ENCODE measurements at places on chromosomes 7 and 10.

DNA sequence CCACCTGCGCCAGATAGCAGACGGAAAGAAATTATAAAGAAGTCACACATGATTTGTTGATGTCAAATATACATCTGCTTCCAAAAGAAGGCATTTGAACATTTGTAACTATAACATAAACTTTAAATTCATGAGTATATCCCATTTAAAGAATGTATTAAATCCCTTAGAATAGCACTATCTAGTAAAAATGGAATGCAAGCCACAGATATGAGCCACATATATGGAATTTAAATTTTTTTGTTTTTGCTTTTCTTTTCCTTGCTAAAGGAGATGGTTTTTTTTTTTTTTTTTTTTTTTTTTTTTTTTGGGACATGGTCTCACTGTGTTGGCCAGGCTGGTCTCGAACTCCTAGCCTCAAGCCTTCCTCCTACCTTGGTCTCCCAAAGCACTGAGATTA lies 730.8 kb downstream of the PHTF2 start:
- no peak for DNase-seq

GRCh38 chr10:89458291-89458690 lies 43.9 kb downstream of the IFIT5 start:
- peak; percentile 80 for DNase-seq

- no peak for DNase-seq
These were observed 108.7 kb downstream of the ITIH5 start for GRCh38 chr10:7558036-7558435.

DNA sequence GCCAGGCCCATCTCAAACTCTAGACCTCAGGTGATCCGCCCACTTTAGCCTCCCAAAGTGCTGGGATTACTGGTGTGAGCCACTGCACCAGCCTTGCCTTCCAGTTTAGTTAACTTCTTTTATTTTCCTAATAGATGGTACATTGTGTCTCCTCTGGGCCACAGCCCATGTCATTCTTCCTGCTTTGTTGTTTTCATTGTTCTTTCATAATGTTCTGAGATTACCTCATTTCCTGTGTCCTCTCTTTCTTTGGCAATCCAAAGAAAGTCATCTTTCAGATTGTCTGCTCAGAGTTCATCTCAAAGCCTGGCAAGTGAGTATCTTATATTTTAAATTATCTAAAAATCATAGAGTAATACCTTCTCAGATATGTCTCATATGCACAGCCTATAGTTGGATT lies at the start of gene OLAH:
Gene OLAH (plus strand): TSS at position 270 of the 400 bp plus-strand sequence. CDS start 3,346 bp downstream, outside the sequence.
- DNase-seq: no peak

DNA sequence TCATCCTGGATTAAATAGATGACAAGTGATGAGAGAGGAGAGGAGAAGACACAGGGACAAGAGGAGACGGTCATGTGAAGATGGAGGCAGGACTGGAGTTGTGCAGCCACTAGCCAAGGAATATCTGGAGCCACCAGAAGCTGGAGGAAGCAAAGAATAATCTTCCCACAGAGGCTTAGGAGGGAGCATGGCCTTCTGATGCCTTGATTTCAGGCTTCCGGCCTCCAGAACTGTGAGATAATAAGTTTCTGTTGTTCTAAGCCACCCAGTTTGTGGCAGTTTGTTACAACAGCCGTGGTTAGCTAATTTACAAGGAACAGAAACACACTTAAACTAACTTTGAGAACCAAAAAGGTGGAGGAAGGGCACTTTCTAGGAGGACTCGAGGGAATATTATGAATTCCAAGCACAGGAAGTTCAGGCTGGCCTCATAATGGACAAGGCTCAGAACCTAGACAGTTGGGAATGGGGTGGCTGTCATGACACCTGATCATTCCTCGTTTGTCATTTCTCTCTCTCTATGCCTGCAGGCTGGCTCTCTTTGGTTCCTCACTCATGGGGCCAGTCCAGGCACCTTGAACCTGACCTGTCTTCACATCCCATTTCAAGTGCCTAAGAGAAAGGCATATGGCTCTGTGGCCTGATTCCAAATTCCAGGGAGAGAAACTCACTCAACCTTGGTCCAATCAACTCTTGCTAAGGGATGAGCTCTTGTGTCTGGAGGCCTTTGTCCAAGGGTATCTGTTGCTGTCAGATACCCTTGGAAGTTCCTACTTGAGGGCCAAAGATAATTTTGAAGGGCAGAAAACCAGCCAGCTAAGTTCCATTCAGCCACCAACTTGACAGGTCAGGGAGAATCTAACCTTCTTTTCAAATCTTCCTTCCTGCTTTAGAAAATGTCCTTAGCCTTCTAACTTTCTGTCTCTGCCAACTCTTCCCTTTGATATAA lies 33.5 kb upstream of the PDZD8 start:
- DNase-seq: no peak

- no peak for DNase-seq
These were observed 179.3 kb downstream of the ABCA13 start for GRCh38 chr7:48350515-48350914.

DNA sequence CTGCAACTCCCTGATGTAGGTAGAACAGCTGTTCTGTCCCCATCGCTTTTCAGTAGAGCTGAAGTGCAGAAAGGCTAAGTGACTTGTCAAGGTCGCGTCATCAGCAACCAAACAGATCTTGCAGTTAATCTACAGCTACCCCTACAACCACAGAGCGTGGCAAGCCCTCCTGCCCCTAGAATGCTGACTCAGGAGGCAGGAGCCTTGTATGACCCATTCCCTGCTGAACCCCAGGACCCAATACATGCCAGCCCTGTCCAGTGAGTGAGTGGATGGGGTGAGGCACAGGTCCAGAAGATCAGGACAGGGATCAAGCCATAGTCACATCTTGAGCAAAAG lies 26.6 kb upstream of the GJD4 start:
- no peak for DNase-seq

- DNase-seq: no peak
These were observed 102.0 kb downstream of the VIPR2 start for GRCh38 chr7:159042581-159043101.

- DNase-seq: no peak
These were observed 54.8 kb upstream of the CACUL1 start for GRCh38 chr10:118809357-118810220.

GRCh38 chr10:123550675-123551096 lies 115.5 kb upstream of the GPR26 start:
- no peak for DNase-seq

- DNase-seq: no peak
These were observed 46.3 kb upstream of the ZNF365 start for GRCh38 chr10:62327885-62328284.

Data from kidney capillary endothelial cell (primary cell).